ENCODE measurements at places on chromosomes 2 and 18. TPM values are rescaled to one million over a fixed set of nuclear protein-coding genes. Genes with fewer than 3 reads are reported as not detected.

UGT1A5 gene
- not detected for total RNA-seq

CCDC141 gene
- 24.5 TPM for total RNA-seq

KYNU gene
- total RNA-seq, result 7.3 TPM

RANBP2 gene
- 75.8 TPM for total RNA-seq

LRRC30 gene
- total RNA-seq, result not detected

TNFAIP6 gene
- 0.57 TPM for total RNA-seq

GNAL gene
- 20.7 TPM for total RNA-seq

ARHGAP25 gene
- 29.7 TPM for total RNA-seq

NPAS2 gene
- 15.1 TPM for total RNA-seq

CPO gene
- not detected for total RNA-seq

GKN1 gene
- not detected for total RNA-seq

SERPINE2 gene
- 8.3 TPM for total RNA-seq

CELF4 gene
- total RNA-seq, result not detected

CDH19 gene
- total RNA-seq, result 1.1 TPM

GPAT2 gene
- 1.5 TPM for total RNA-seq

POTEJ gene
- not detected for total RNA-seq

SKA1 gene
- 0.68 TPM for total RNA-seq

MAP4K3 gene
- total RNA-seq, result 62.3 TPM

RNASEH1 gene
- 16.0 TPM for total RNA-seq

KCNK3 gene
- 1.8 TPM for total RNA-seq

SERPINB10 gene
- total RNA-seq, result not detected

CFAP65 gene
- total RNA-seq, result not detected

LRRTM1 gene
- not detected for total RNA-seq

KHK gene
- 1.3 TPM for total RNA-seq

SLC11A1 gene
- 69.9 TPM for total RNA-seq

KIF3C gene
- total RNA-seq, result 3.7 TPM

PLCD4 gene
- total RNA-seq, result 2.6 TPM

SERPINB4 gene
- total RNA-seq, result not detected

RSAD2 gene
- 3.5 TPM for total RNA-seq

HOXD12 gene
- total RNA-seq, result not detected

CD8B2 gene
- not detected for total RNA-seq

TUBA3E gene
- not detected for total RNA-seq

FOXD4L1 gene
- total RNA-seq, result 0.17 TPM

TRIM43 gene
- total RNA-seq, result not detected

KLF11 gene
- total RNA-seq, result 24.2 TPM

CPLX4 gene
- total RNA-seq, result not detected

FECH gene
- 44.6 TPM for total RNA-seq

TUBA3D gene
- total RNA-seq, result not detected

GATA6 gene
- total RNA-seq, result 2.0 TPM

COL6A3 gene
- 983 TPM for total RNA-seq

CIB4 gene
- total RNA-seq, result not detected

All from subcutaneous adipose tissue (tissue), 4 donors.